ENCODE measurements at places on chromosomes 3 and 15. TPM values are rescaled to one million over a fixed set of nuclear protein-coding genes. Genes with fewer than 3 reads are reported as not detected.

Gene ZNF502
- total RNA-seq: 0.54 TPM

Gene OR5K2
- not detected for total RNA-seq

Gene SLC22A13
- 0.78 TPM for total RNA-seq

Gene ZNF80
- 0.22 TPM for total RNA-seq

Gene BSN
- 0.13 TPM for total RNA-seq

Gene ZMYND10
- 1.7 TPM for total RNA-seq

Gene SCN11A
- 0.05 TPM for total RNA-seq

Gene THRB
- not detected for total RNA-seq

Gene PLSCR4
- total RNA-seq: not detected

Gene LRRK1
- total RNA-seq: 2.0 TPM

Gene P4HTM
- total RNA-seq: 34.5 TPM

Gene CMTM7
- 59.7 TPM for total RNA-seq

Gene KIF15
- total RNA-seq: 25.5 TPM

Gene PCOLCE2
- total RNA-seq: not detected

Gene NPAP1
- not detected for total RNA-seq

Gene ARHGAP31
- total RNA-seq: 8.0 TPM

Gene CSTA
- total RNA-seq: not detected

Gene CCR3
- not detected for total RNA-seq

Gene RTP1
- total RNA-seq: not detected

Gene GCNT3
- total RNA-seq: not detected

Gene SAMMSON
- not detected for total RNA-seq

Gene ZNF619
- 7.1 TPM for total RNA-seq

Gene RASGRP1
- total RNA-seq: 110 TPM

Gene ARMC8
- total RNA-seq: 42.9 TPM

Gene CMTM8
- total RNA-seq: 5.0 TPM

Gene LAMB2
- not detected for total RNA-seq

Gene ITPKA
- total RNA-seq: 2.8 TPM

Gene CCR9
- not detected for total RNA-seq

Gene GABRB3
- not detected for total RNA-seq

Gene CYP11A1
- not detected for total RNA-seq

Gene DAZL
- 0.10 TPM for total RNA-seq

Gene SLC22A14
- total RNA-seq: not detected

Measured in activated T-helper 1 cell treated with anti-CD3 and anti-CD28 coated beads, Interleukin-12 subunit alpha, Interleukin-12 subunit beta, Interleukin-2, Interleukin-4 antibody, amounts not matched to agents 30 ng/mL and 10 ng/mL and 1 ng/mL, durations not matched to agents 14 hours and 24 hours and 36 hours (primary cell).